ENCODE measurements at places on chromosomes 1 and 21.
A peak's percentile ranks its signal among the peaks of the same experiment; 100 is the strongest.

DNA sequence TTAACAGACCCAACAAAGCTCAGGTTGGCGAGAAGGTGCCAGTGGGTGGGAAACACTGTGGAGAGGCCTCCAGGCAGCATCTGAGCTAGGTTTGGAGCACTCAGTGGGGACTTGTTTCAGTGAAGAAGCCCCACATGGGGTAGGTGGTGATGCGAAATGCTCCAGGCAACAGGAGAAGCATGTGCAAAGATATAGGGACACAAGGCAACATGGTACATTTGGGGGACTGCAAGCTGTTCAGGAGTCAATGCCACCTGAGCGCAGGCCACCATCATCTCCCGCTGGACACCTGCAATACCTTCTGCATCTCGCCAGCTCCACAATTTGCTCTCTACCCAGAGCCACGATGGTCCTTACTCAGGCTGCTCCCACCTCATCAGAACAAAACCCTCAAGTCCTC lies 28.0 kb downstream of the BCAR3 start:
- no peak for DNase-seq

DNA sequence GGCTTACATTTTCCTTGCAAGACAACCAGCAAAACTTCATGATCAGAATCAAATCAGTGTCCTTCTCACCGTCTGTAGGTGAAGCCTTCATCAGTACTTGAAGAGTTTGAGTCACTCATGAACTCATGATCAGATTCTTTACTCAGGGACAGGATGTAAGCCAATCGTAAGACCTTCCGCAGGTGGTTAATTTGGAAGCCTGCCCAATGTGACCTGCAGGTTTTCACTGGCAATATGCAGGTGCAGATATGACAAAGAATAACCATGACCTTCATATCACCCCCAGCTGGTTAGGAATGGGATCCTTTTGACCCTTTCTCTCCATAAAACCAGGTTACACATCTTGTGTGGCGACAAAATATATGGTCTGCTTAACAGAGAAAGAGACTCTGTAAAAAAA lies 2.4 kb upstream of the PRAMEF20 start:
- no peak for DNase-seq

DNA sequence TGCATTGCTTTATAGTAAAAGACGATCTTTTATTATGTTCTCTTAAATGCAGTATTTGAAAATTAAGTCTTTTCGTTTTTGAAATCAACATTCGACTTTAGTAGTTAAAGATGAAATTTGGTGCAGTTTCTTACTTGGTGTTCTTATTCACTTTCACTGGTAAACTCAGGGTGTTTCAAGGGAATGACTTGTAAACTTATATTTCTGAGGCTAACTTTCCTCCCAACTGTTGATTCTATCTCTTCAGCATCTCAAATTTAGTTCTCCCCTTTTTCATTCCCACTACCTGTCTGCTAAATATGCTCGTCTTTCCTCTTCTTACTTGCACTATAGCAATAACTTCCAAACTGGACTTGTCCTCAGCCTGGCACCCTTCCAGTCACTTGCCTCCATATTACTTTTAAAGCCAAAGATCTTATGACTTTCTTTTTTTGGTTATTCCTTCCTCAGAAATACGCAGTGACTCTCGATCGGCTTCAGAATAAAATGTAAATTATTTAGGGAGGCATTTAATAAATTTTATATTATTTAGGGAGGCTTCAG lies 988 bp downstream of the SLC35A3 start:
- no peak for DNase-seq

GRCh38 chr1:248873993-248874533 lies 15.2 kb upstream of the ZNF692 start:
- DNase-seq, result peak; percentile 80

GRCh38 chr1:41488040-41488951 lies 3.8 kb upstream of the EDN2 start:
- DNase-seq, result no peak

- DNase-seq, result no peak
These were observed 49.6 kb downstream of the CTTNBP2NL start for GRCh38 chr1:112445596-112445995.

DNA sequence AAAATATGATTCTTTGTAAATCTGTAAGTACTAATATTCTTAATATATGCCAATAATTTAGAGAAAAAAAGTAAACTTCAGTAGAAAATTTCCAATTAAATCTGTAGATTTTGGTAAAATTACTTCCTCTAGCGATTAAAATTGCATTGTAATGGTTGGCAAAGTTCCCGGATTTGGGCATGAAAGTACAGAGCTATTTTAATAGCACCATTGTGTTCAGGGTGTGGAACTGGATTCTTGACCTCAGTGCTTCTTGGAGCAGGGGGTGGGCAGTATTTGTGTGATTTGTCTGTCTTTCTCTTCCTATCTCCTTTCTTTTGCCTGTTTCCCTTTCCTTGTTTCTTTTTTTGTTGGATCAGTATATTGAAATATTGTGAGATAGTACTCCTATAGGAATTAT lies 72.1 kb downstream of the DNM3 start:
- no peak for DNase-seq

GRCh38 chr1:185581961-185582725 lies 152.0 kb upstream of the HMCN1 start:
- DNase-seq, result no peak

DNA sequence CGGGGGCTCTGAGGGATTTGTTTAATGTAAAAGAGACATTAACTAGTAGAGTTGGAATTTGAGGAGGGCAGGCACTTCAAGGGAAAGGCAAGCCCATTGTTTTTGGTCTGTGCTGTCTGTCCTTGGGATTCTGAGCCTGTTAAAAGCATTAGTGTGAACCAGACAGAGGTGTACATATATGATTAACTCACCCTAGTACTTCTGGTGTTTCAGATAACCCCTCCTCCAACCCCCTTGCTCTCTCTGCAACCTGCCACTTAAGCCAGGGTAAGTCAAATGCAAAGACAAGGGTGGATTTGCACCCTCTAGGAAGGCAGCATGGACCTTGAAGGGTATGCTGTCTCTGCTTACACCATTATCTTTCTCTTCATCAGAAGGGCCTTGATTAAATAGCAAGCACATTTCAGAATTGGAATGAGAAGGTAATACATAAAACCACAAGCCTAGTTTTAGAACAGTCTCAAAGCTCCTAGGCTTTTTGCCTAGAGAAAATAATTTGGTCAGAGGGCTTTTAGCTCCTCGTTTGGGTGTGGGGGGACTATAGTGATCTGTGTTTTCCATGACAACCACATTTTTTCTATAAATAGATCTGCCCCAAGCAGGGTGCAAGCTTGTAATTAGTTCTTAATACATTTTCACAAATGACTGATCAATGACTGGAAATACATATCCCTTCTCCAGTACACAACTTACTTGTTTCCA lies 120.7 kb upstream of the SGIP1 start:
- no peak for DNase-seq

DNA sequence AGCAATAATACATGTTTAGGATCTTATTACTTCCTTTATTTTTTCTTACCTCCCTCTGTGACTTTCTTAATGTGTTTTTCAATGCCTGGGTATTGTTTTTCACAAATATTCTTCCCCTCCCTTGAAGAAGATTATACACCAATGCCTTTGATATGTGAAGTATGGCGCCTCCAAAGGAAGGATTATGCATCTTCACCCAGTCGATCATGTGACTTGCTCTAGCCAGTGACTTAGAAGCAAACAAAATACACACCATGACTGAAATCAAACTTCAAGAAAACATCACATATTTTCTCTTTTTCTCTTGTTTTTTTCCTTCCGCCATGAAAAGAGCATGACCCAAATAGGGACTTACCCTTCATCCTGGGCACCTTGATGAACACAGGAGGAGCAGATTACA lies 297.1 kb downstream of the NCAM2 start:
- no peak for DNase-seq

GRCh38 chr1:23384312-23385058 lies 14.8 kb upstream of the ZNF436 start:
- no peak for DNase-seq

- DNase-seq, result no peak
These were observed 351.9 kb downstream of the S1PR1 start for GRCh38 chr1:101588677-101589076.

GRCh38 chr1:33273406-33273805 lies 17.1 kb downstream of the ZNF362 start:
- DNase-seq, result no peak

DNA sequence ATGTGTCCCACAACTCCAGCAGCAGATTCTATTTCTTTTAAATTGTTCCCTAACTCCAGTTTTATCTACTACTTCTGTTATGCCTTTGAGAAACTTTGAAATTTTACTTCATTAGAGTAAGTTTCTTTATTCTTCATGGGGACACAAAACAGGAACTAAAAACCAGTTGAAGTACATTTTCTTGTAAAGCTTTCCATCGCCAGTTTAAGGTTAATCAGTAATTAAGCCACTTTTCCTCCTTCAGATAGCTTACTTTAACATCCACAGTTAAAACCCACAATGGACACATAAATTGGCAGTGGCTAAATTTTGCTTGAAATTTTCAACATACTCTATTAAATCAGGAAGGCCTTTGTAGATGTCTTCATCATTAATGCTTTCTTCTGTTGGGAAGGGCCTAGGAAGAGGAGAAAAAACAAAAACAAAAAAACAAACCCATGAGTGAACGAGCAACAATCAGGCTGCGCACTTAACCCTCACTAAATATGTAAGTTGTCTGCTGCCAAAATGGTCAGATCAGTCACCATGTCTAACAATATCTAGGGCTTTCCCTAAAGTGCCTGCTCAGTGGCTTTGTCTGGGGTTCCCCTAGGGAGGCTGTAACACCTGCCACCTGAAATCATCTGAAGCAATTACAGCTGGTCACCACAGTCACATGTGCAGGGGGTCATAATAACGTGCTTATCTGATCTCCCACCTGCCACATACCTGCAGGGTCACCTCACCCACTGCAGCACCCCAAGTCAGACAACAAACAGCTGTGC lies 187.9 kb downstream of the VAV3 start:
- DNase-seq, result no peak

GRCh38 chr1:88022516-88022915 lies 661.6 kb upstream of the PKN2 start:
- no peak for DNase-seq

- no peak for DNase-seq
These were observed 73.9 kb downstream of the KCNJ6 start for GRCh38 chr21:37842163-37842919.

- no peak for DNase-seq
These were observed 223.0 kb downstream of the LTN1 start for GRCh38 chr21:28769683-28770082.

DNA sequence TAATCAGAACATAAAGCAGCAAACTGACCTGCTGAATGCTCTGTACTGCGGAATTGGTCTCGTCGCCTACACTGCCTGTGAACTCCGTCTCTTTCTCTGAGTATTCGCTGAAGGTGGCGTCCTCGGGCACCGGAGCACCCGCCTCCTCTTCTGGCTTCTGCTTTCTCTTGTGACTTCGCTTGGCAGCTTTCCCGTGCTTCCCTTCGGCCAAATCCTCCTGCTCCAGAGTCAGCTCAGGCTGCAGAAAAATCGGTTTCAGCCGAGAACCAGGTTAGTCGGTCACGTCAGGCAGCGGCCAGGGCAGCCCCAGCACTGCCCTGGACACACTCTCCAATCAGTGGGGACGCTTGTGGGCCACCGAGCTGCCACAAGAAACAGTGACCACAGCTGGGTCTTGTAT lies 35.8 kb upstream of the RIPK4 start:
- no peak for DNase-seq
